ENCODE measurements at places on chromosomes 3 and 15.

GRCh38 chr15:100878648-100879047 lies 983 bp upstream of the ALDH1A3 start:
- no peak for DNase-seq

DNA sequence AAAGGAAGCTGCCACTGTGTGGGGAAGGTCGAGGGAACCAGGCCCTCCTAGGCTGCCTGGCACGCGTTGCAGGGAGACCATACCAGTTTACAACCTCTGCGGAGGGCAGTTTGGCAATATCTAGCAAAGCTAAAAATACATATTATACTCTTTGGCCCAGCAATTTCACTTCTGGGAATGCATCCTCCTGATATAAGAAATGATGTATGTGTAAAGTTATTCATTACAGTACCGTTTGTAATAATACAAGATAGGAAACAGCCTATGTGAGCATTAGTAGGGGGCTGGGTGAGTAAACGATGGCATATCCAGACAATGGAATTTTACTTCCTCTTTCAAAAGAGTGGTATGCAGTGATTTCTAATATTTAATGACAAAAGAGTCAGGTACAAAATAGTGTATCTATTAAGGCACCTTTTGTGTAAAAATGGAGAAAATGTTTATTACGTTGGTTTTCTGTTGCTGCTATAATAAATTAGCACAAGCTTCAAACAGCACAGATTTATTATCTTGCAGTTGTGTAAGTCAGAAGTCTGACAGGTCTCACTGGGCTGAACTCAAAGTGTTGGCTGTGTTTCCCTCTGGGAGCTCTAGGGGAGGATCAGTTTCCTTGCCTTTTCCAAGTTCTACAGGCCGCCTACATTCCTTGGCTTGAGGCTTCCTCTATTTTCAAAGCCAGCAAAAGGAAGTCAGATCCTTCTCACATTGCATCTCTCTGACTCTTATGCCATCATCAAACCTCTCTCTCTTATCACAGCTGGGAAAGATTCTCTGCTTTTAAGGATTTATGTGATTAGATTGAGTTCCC lies 9.0 kb downstream of the APOD start:
- DNase-seq: no peak

- DNase-seq: no peak
These were observed 149.1 kb downstream of the TJP1 start for GRCh38 chr15:29672923-29673809.

GRCh38 chr15:32919749-32920414 lies 202.1 kb downstream of the GREM1 start:
- no peak for DNase-seq

GRCh38 chr15:86942285-86942684 lies 862.6 kb downstream of the AGBL1 start:
- no peak for DNase-seq

GRCh38 chr3:14117468-14118399 lies 6.9 kb downstream of the CHCHD4 start:
- DNase-seq: no peak

DNA sequence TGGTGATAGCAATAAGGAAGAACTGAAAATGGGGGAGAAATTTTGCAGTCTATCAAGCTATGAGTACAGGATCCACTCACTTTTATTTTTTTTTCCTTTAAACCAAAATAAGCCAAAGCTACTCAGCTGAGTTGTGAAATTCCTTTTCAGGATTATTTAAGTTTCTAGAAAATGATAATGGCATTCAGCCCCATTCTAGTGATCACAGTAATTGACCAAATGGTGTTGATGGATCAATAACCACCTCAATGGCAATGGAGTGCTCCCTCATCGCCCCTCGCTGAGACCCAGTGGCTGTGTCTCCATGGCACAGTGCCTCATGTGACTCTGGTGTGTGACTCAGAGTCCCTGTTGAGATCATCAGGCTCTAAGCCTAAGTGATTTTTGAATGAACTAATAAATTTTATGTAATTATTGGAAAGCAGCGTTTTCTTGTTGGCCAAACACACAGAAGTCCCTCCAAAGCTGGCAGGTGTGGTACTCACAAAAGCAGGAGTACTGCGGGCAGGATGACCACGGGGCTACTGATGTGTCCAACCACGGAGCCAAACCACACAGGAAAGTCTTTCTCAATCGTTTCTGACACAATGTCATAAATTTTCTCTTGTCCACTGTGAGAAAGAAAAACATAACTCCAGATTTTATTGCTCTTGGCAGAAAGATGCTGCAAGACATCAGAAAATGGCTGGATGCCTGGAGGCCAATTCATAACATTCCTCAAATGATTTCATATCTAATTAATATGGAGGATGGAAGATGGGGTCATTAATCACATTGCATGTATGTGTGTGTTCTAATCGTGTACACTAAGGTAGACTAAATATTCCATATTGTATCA lies 14.4 kb upstream of the STARD5 start:
- DNase-seq: no peak
